Small intestine (tissue), 16 donors: ENCODE measurements at places on chromosomes 6 and 20.

DNA sequence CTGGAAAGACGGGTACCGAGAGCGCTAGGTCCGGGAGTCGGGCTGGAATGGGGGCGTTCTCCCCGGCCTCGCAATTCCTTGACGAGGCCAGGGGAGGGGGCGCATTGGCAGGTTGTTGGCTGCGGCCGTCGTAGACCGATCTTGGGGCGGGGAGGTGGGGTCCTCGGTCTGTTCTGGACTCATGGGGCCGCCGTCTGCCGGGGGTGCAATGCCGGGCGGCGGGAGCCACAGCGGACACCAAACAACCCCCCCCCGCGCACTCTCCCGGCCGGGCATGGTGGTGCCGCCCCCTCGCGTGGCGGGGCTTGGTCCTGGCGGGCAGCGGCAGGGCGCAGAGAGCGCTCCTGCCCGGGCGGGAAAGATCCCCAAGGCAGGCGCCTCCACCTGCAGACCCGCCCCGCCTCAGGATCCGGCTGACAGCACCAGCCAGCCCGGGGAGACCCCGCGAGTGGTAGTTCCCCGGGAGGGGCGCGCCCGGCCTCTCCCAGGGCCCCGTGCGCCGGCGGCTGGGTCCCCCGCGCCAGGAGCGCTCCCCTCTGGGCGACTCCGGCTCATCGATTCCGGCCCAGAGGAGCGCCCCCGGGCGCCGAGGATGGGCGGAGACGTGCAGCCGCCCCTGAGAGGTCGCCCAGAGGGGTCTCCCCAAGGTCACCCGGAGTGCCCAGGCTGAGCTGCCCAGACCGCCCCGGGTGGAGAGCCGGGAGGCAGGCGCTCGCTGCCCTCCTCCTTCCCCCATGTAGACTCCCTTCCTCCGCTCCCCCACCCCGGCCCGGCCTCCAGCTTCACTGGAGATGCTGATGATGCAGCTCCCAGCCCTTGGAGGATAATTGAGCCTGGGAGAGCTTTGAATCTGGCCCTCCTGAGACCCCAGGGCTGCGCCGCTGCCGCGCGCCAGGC, 709 bp downstream of the PPP1R16B start:
- H3K36me3 ChIP-seq = no peaks in the 10 kb centered on the region
- peak; percentile 11 for DNase-seq
- no peaks in the 10 kb centered on the region for H3K4me1 ChIP-seq
- H3K4me3 ChIP-seq = peak overlapping the region; percentile 74
- H3K27ac ChIP-seq = no peak overlapping the region
- H3K27me3 ChIP-seq = peaks cover 44% of the 10 kb centered on the region

DNA sequence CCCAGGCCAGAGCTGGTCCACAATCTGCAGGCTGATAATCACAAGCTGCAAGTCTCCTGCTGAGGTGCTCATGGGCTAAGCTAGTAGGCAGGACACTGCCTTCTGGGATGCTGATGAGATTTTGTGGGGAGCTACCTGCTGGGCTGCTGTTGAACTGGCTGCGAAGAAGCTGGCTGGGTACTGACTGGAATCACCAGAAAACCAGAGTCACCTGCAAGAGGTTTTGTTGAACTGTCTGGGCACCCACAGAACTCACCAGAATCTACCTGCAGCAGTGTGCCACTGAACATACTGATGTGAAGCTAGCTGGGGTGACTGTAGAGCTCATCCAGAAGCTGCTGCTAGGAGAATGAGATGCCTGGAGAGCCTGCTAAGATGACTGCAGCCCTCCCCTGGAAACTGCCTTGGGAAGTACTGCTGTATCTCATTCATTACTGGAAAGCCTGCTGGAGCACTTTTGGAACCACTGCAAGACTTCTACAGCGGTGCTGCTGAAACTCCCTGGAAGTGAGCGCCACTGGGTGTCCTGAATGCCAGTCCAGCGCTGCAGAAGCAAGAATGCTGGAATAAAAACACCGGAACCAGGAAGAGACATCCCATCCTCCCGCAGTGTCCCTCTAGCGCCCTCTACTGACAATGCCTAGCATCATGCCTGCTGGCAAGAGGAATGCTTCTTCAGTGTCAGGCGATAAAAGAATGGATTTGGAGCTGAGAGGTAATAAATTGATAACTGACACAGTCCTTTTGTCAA, 64.9 kb upstream of the ARHGAP18 start:
- H3K36me3 ChIP-seq = no peaks in the 10 kb centered on the region
- peaks cover 2% of the 10 kb centered on the region for H3K4me1 ChIP-seq
- H3K4me3 ChIP-seq = peak overlapping the region; percentile 18
- peak; percentile 83 for DNase-seq
- H3K27ac ChIP-seq = no peak overlapping the region

DNA sequence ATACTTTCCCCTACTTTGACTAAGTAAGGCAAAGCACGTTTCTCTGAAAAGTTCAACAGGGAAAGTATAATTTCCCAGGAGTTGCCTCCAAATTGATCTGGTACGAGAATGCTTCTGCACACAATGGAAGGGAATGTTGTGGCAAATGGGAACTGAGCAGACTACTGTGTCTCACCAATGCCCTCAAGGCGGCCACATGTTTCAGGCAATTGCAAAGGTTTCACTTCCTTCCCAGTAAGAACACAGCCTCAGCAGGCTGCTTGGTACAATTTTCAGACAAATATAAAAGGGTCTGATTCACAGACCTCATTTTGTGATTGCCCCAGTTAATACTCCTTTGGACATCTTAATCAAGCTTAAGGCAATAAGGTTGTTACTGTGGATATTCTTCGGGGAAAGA, 71.2 kb downstream of the KIAA0319 start:
- H3K27me3 ChIP-seq = no peaks in the 10 kb centered on the region
- H3K4me3 ChIP-seq = no peak overlapping the region
- H3K36me3 ChIP-seq = no peaks in the 10 kb centered on the region

- H3K27me3 ChIP-seq = no peaks in the 10 kb centered on the region
- no peak overlapping the region for H3K4me3 ChIP-seq
- no peaks in the 10 kb centered on the region for H3K36me3 ChIP-seq
- H3K4me1 ChIP-seq = no peaks in the 10 kb centered on the region
Measured at GRCh38 chr6:170027647-170028043, 263.2 kb downstream of the DLL1 start.

DNA sequence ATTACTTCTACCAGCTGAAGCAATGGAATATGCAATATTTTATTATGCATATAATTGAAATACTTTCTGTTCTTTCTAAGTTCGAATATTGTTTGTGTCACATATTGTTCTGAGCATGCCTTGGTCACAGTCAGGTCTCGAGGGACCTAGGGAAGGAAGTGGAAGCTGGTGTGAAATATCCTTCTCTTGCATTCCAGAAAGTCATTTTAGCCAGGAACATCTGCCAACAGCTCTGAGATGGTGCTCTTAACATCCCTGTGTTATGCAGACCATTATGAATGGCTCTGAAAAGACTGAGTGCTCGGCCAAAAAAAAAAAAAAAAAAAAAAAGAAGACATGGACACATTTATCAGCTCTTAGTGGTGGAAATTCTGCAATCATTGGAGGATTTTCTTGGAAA, 132.7 kb upstream of the JAG1 start:
- no peak for DNase-seq
- H3K4me3 ChIP-seq = no peak overlapping the region
- no peaks in the 10 kb centered on the region for H3K27me3 ChIP-seq

DNA sequence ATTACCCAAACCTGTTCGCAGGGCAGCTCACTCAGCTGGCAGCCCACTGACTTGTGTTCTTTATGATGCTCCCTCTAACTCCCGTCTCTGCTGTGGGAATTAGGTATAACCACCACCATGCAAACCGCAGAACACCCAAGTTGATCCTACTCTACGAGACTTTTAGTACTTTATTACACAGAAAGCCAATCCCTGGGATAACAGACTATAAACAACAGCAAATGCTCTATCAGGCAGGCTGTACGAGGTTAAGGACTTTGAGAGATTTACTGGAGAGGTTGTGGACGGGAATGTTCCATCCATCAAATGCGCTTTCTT, 241.1 kb downstream of the FOXC1 start:
- H3K4me1 ChIP-seq = peaks cover 5% of the 10 kb centered on the region
- H3K27me3 ChIP-seq = no peaks in the 10 kb centered on the region
- H3K4me3 ChIP-seq = no peak overlapping the region
- H3K36me3 ChIP-seq = no peaks in the 10 kb centered on the region
- H3K27ac ChIP-seq = no peak overlapping the region
